ENCODE measurements at places on chromosomes 6 and 20.
A peak's percentile ranks its signal among the peaks of the same experiment; 100 is the strongest.

DNA sequence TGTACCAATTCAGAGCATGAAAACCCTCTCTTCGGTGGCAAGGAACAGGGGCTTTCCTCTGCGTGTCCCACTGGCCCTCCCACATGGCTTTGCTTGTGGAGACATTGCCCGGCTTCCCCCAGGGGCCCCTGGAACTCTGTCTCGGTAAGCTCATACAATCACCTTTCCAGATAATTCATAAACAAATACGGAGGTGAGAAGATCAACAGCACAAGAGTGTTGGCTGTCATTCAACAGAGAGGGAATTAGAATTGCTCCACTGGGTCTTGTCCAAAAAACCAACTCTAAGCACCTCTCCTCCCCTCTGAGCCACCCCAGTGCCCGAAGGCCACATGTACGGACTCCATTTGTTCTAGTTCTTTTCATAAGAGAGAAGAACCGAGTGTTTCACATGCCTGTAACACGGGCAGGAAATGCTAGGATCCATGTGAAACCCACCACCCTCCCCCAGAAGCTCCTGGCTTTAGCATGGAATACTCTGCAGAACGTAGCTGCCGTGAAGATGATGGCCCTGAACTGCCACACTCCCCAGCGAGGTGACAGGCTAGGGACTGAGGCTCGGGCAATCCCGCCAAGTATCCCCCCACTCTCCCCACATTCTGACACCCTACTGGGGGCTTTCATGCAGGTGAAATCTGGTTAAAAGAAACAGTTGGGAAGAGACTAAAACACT lies 24.6 kb upstream of the FOXC1 start:
- no peak for DNase-seq

GRCh38 chr6:44289726-44290260 lies 19.5 kb downstream of the TMEM151B start:
- no peak for DNase-seq

DNA sequence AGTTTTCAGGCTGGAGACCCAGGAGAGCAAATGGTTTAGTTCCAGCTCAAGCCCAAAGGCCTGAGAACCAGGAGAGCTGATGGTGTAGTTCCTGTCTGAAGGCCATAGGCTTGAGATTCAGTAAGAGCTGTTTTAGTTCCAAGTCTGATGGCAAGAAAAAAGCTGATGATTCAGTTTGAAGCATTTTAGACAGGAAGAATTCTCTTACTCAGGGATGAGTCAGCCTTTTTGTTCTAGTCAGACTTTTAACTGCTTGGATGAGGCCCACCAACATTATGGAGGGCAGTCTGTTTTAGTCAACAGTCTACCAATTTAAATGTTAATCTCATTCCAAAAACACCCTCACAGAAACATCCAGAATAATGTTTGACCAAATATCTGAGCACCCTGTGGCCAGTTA lies 2.5 kb downstream of the ZSCAN26 start:
- DNase-seq = no peak

DNA sequence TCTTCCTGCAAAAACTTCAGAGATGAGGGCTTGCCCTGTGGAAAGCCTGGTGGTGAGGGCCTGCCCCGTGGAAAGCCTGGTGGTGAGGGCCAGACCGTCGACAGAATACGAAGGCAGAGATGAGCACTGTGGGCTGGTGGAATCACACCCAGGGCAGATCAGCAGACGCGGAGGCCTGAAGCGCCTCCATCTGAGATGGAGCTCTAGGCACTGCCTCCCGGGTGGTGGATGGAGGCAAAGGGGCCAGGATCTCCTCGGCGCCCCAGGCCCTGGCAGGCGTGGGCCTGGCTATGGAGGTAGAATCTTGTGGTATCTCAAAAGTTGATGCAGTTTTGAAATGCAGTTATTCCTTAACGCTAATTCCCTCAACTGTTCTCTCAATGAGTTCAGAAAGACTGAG lies 104.8 kb downstream of the PSMB1 start:
- DNase-seq = no peak

- no peak for DNase-seq
Measured at GRCh38 chr20:17941087-17941825, 27.3 kb downstream of the SNX5 start.

GRCh38 chr20:25223179-25223661 lies 24.7 kb upstream of the PYGB start:
- no peak for DNase-seq

DNA sequence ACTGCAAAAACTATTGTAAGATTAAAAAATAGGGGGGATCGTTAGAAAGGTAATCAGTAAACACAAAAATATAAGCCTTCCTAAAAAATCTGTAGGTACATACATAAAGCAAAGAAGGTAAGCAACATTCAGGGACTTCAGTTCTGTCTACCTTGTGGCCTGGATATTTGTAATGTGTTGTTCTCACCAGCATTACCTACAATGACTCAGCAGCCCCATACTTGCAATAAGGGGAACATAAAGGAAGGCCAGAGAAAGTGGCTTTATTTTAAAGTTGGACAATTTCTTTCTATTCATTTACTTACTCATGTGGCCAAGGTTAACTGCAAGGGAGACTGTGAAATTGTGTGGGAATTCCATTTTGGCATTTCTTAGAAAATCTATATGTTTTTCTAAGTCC lies 277.2 kb upstream of the PREP start:
- no peak for DNase-seq

GRCh38 chr6:170284866-170285469 lies 5.9 kb downstream of the DLL1 start:
- no peak for DNase-seq

DNA sequence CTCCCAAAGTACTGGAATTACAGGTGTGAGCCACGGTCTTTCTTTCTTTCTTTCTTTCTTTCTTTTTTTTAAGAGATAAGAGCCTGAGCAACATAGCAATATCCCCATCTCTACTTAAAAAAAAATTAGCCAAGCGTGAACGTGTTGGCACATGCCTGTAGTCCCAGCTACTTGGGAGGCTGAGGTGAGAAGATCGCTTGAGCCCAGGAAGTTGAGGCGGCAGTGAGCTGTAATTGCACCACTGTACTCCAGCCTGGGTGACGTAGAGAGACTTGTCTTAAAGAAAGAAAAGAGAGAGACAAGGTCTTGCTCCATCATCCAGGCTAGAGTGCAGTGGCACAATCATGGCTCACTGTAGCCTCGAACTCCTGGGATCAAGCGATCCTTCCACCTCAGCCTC lies 162.0 kb upstream of the MLN start:
- no peak for DNase-seq

DNA sequence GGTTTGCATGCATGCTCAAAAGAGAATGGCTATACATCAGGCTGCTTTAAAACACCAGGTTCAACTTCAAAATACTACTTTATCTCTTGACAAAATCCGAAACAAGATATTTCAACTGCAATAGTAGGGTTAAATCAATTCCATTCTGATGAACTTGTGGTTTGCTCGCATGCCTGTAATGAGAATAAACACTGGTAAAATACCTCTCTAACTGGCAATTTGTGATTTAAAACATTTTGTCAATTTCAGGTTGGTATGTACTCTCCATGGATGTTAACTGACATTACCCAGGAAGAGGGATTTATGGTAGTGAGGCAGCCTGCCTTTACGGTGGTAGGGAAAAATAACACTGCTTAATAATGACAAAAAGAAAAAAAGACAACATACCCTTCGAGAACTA lies 74.4 kb downstream of the MBOAT1 start:
- DNase-seq = no peak

DNA sequence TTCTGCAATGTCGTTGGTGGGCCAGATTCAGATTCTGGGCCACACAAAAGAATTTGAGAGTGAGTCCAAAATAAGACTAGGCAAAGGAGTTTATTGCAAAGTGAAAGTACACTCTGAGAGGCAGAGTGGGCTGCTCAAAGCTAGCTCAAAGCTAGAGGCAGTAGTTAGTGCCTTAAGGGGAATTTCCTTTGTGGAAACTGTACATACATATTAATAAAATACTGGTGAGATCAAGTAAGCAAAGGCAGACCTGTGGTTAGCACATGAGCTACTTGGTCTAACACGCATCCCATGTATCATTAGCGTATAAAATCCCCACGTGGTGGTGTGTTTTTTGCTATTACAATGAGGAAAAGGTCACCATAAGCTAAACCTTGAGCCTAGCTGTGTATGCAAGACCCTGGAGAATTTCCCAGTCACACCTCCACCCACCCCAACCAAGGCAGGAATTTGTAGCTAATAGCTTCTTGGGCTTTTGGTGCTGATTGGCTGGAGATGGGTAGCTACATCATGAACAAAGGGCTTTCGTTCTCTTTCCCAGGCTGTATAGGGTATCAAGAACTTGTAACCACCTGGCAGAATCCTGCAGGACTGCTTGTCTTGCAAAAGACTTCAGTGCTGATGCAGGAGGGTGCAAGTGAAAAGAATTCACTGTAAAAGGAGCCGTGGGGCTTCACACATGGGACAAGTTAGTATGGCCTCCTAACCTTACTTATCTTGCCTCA lies 14.7 kb upstream of the TRIM26 start:
- DNase-seq = no peak

DNA sequence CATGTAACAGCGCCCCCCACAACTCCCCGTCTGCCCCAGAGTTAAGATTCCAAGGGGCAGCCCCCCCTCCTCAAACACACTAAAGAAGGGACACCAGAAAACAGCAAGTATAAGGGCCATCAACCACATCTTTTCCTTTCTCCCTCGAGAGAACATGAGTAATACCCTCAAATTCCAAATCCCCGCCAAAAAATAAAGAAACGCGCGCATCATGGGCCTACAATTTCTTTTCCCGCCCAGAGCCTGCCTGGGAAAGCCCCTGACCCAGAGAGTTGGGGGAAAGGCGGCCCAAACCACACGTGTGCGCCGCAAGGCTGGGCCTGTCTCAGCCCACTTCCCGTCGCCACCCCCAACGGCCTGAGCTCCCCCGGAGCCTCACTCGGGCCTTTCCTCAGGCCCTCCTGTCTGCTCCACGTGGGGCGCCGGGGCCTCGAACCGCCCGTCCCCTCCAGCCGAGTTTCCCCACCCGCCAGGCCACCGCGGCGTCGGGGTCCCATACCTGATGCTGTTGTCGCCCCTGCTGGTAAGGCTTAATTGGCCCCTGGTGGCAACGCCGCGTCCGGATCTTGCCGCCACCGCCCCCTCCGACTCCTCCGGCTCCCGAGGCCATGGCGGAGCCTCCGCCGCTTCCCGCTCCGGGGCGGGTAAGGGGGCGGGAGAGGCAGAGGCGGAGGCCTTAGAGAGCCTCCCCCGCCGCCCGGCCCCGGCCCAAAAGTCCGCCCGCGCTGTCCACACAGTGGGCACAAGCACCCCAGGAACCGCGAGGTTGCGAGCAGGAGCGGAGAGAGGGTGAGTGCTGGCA lies 746 bp downstream of the NUP153 start:
- DNase-seq = peak; percentile 52

- DNase-seq = no peak
Measured at GRCh38 chr6:111533087-111533784, 50.2 kb upstream of the REV3L start.

- DNase-seq = no peak
Measured at GRCh38 chr6:98945311-98946115, 2.2 kb downstream of the FBXL4 start.

- no peak for DNase-seq
Measured at GRCh38 chr6:39310542-39310941, 3.7 kb downstream of the KCNK17 start.

- DNase-seq = no peak
Measured at GRCh38 chr20:2143594-2143993, 42.0 kb downstream of the STK35 start.

DNA sequence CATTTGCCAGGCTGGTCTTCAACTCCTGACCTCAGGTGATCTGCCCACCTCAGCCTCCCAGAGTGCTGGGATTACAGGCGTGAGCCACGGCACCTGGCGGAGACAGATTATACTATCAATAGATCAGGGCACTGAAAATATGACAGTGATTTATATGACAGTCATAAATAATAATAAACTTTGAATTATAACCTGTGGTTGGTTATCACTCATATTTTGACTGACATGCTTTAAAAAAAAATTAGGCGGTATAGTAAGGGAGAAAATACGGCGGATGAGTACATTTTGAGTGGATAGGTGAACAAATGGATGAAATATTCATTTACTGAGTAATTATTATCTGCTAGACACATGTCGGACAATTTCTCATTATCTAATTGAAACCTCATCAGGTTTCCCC lies 28.8 kb downstream of the TMEM244 start:
- DNase-seq = no peak

DNA sequence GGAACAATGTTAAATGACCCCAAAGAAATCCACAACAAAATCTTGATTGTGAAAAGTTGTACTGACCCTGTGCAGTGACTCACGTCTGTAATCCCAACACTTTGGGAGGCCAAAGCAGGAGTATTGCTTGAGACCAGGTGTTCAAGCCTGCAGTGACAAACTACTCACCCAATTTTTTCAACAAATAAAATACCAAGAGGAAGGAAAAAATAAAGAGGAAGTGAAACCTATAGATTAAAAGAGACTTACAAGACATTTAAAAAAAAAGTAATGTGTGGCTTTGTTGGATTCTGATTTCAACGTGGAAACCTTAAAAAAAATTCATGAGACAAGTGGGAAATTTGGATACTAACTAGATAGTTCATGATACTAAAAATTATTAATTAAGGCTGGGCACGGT lies 31.9 kb downstream of the GINS1 start:
- DNase-seq = no peak

DNA sequence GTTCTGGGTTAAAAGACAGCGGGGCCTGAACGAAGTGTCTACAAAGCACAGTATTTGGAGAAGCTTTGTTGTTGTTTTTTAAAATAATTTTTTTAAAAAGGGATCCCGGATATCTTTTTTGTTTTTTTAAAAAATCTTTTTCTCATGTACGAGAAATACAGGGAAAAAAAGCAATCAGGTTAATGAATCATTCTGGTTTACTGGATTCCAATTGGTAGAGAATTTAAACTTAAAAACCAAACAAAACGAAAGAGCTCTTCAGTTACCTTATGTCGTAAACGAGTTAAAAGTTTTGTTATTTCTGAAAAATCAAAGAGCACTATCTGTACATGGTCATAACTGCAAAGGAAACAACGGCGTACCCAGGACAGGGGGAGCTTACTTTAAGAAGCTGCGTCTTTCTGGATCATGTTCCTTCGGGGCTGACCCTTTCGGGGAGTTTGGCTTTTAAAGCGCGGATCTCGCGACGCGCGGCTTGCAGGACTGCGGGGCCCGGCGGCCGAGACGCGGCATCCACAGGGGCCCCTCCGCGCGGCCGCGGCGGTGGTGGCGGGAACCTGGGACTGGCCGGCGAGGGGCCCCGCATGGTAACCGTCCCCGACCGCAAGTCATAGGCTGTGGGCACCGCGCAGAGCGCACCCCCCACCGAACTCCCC lies 927 bp downstream of the IL20RA start:
- peak; percentile 52 for DNase-seq

- no peak for DNase-seq
Measured at GRCh38 chr20:23909390-23909789, 29.8 kb upstream of the CST5 start.

- DNase-seq = no peak
Measured at GRCh38 chr20:52305024-52305645, 113.6 kb upstream of the ZFP64 start.

DNA sequence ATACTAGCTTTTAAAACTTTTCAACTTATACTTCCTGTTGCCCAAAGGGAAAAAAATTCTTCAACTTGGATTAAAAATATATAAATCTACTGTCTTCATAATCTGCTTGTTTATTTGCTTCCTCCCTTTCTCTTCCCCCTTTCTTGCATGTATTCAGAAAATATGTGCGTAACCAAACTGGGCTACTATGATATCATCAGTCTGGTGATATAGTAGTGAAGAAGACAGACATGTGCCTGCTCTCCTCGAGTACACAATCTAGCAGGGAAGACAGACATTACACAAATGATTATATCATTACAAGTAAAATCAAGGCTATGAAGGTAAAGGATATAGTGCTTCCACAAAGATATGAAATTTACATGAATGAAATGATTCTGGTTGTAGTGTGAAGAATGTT lies 31.0 kb downstream of the IBTK start:
- no peak for DNase-seq

All from NCI-H774 (cell line).